Myocyte (in vitro differentiated cells): ENCODE measurements at places on chromosomes 5 and 9. TPM values are rescaled to one million over a fixed set of nuclear protein-coding genes. Genes with fewer than 3 reads are reported as not detected.

DNA sequence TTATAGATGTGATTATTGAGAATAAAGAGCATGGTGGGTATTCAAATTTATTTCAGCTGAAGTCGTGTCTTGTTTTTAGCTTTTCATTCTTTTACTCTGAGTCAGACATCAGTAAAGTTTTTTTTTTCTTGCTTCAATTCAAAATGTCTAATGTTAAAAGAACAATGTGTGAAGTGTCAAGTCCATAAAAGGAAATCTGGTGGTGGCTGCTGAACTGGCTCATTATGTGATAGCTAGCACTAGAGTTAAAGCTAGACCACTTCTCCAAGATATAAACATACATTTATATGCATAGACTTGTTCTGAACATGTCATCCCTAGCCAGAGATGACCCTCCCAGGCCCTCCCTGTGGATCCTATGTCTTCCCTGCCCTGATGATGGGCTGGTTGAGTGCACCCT lies 338.3 kb downstream of the RAB3C start:
- peak; percentile 16 for DNase-seq

DNA sequence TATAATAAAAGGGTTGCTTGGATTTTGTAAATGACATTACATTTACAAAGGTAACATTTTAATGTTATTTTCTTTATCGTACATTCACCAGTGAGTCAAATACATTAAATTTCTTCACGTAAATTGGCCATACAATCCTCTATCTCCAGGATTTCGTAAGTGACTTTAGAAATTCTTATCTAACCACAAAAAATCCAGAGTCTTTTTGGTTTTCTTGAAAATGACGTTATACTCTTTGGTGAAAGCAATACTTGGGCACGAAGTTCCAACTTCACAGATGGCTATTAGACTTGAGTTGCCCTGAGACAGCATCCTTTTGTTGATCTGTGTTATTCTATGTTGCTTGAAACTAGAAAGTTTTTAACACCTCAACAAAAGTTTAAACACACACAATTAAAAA lies 87.4 kb upstream of the CDH10 start:
- no peak for DNase-seq

- DNase-seq, result no peak
Measured at GRCh38 chr5:149895416-149896345, 48.9 kb downstream of the PDE6A start.

GRCh38 chr9:104319685-104320084 lies 184.4 kb upstream of the OR13F1 start:
- no peak for DNase-seq

PAEP gene
- total RNA-seq, result not detected in 2 replicates
